ENCODE measurements at places on chromosomes 7 and 10.
A peak's percentile ranks its signal among the peaks of the same experiment; 100 is the strongest.

GRCh38 chr7:3461923-3462322 is 160.9 kb downstream of the SDK1 start:
- DNase-seq, result no peak

- no peak for DNase-seq
Measured at GRCh38 chr7:81159402-81159801, 240.6 kb upstream of the SEMA3C start.

- no peak for DNase-seq
Measured at GRCh38 chr10:100254191-100254590, 13.2 kb downstream of the CWF19L1 start.

GRCh38 chr7:6023974-6024435 is 7.2 kb upstream of the ANKRD61 start:
- no peak for DNase-seq

DNA sequence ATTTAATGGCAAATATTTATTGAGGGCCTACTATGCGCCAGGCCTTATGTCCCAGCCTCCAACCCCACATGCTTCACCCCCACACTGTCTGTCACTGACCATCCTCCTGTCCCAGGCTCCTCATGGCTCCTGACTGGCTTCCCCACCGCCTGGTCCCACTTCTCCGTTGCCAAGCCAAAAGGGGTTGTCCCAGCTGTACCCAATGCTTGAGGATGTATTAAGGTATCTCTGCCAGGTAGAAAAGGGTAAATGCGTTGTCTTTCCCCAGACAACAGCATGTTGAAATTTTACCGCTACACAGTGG is 168.8 kb upstream of the FRMD4A start:
- no peak for DNase-seq

DNA sequence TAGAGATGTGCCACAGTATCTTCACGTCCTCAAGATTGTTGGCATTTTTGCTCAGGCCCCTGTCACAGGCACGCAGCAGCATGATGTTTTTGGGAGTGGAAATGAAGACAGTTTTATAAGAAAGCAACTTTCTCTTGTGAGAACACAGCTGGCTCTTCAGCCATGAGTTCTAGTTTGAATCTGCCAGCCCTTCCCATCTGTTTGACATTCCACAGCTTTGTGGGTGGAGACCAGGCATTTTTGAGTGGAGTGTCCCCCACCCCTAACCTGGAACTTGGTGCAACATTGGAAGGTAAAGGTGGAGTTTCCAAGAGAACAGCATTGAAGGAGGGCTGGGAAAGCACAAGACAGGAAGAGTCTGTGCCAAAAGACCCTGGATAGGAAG is 253.1 kb upstream of the IGFBP3 start:
- DNase-seq, result no peak

DNA sequence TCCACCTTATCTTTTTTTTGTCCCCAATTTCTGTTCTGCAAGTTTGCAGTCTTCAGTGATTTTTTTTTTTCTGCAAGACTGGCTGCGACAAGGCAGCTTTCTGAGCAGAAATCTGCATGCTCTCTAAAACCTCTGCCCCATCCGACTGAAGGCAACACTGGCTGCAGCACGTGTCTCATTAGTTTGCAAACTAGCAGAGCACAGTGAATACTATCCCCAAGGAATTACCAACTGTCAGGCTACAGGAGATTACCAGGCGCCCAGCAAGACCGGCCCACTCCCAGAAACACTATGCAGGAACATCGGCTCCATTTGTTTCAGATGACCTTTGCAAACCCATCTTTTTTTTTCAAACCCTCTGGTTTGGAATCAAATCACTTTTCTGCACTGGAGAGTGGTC is 538.8 kb downstream of the SORCS1 start:
- no peak for DNase-seq

- no peak for DNase-seq
Measured at GRCh38 chr10:108775911-108776475, 1147.3 kb downstream of the XPNPEP1 start.

- DNase-seq, result no peak
Measured at GRCh38 chr7:2737771-2738540, 50.0 kb downstream of the AMZ1 start.

- DNase-seq, result no peak
Measured at GRCh38 chr10:95264227-95265051, 26.4 kb downstream of the PDLIM1 start.

GRCh38 chr7:138549082-138549481 is 89.0 kb downstream of the TRIM24 start:
- no peak for DNase-seq

DNA sequence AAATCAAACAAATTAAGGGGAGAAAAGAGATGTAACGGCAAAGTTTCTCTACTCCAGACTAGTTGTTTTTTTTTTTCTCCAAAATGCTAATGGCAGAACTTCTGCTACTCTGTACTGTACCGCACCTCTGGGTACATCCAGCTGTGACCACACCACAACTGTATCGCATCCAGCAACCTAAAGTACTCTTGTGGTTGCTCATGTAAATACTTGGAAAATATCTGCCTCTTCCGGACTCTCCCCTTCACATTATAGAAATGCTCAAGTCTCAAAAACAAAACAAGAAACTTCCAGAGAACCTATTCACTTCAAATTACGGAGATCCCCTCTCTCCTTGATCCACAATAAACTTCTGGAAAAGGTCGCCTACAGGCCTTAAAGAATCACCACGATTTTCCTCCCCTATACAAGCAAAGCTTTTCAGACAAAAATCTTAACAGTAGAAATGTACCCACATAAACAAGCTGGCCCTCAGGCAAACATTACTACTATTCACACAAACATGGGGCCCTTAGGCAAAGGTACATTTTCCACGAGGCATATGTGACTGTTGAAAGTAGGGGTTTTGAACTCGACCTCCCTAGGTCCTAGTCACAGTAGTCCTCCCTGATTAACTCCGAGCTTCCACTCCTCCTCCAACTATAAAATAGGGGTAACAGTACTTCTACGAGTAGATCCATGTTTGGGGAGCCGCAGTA is 222.9 kb upstream of the MKLN1 start:
- no peak for DNase-seq

DNA sequence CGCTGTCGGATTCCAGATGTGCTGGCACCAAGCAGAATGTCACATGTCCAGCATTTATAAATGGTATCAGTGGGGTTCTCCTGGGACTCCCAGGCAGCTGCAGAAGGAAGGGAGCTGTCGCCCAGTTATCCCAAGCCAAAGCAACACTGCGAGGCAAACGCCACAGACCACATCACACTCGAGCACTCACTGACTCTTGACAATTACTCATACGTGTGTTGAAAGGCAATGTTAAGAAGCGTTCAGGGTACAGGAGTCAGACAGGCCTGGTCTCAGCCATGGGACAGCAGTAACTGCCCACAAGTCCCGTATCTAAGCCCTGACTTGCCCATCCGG is 113.4 kb downstream of the DIP2C start:
- no peak for DNase-seq

DNA sequence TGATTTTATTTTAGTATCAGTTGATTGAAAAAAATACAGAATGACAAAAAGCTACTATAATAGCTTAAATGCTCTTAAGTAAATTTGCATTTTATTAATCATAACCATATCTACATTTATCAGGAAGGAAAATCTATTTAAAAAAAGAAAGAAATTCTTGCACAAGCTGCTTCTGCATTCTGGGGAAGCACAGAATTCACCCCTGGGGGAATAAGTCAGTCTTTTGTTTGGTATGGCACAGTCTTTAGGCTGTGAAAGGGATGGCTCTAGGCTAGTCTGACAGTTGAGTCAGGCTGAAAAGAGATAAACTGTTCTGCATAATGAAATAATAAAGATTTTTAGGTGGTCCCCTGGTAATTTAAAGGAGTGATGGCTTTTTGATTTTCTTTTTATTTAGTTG is 37.9 kb downstream of the HTR7 start:
- DNase-seq, result no peak

- DNase-seq, result no peak
Measured at GRCh38 chr7:156545979-156546378, 94.6 kb upstream of the RNF32 start.

GRCh38 chr10:76089556-76090180 is 658.2 kb downstream of the LRMDA start:
- DNase-seq, result no peak

DNA sequence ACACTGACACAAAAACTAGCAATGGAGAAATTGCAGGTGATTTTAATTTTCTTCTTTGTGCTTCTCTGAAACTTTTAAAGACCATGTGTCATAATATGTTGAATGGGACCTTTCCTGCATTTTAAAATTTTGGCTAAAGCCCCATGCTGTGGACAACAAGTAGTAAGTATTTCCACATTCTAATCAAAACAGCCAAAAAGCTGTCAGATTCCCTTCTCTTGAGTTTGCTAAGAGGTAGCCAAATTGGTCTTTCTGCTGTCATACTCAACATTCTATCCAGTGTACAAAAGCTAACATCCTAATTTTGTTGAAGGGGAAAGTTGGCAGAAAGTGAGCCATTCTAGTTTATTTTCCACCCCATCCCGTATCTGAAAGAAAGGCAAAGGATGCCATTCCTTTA is 447.6 kb downstream of the TFEC start:
- no peak for DNase-seq

DNA sequence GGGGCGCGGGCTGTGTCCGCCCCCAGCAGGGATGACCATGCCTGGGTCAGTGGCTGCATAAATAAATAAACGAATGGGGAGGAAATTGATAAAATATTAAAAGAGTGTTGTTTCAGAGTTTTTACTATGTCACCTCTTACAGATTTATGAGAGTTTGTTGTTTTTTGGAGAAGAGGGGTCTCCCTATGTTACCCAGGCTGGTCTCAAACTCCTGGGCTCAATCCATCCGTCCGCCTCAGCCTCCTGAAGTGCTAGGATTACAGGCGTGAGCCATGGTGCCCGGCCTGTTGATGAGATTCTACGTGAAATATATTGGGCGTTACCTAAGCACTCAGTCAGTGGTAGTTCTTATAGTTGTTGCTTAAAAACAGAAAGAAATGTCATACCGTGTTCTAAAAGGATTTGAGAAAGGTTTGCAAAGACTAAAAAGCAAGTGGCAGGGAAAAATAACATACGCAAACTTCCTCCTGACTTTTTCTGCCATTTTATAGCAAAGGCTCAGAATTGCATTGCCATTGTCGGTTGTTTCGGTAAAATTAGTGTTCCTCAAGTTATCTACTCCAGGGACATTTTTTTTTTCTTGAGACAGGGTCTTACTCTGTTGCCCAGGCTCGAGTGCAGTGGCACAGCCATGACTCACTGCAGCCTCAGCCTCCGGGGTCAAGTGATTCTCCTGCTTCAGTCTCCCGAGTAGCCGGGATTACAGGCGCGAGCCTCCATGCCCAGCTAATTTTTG is 39.5 kb upstream of the FOXK1 start:
- no peak for DNase-seq

DNA sequence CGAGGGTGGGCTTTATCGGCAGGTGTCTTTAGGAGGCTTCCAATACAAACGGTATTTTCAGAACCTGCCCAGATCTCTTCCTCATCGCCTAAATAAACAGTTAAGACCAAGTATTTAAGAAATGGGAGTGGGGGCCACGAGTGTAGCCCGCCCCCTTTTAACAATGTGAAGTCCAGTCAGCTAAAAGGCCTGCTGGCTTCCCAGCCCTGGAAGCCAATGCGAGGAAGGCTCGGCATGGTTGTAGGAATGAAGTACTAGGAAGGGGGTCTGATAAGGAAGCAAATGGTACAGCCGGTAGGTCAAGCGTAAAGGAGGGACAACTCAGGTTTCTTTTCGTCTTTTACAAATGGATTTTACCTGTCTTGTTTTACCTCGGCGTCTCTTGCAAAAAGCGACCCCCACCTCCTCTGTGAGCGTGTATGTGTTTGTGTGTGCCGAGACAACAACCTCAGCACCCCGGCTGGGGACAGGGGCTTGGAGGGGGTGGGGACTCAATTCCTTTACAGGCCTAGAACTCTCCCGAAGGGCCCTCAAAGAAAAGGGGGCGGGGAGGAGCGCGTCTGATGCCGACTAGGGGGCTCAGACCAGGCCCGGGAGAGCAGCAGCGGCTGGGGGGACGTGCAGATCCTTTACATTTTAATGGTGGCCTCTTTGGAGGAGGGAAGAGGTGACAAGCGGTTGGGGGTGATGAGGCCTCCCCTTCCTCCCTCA is 147.6 kb downstream of the GPR85 start:
- peak; percentile 58 for DNase-seq

GRCh38 chr7:8147760-8148463 is 114.1 kb downstream of the ICA1 start:
- no peak for DNase-seq

- no peak for DNase-seq
Measured at GRCh38 chr7:129256221-129256620, 31.4 kb downstream of the AHCYL2 start.

DNA sequence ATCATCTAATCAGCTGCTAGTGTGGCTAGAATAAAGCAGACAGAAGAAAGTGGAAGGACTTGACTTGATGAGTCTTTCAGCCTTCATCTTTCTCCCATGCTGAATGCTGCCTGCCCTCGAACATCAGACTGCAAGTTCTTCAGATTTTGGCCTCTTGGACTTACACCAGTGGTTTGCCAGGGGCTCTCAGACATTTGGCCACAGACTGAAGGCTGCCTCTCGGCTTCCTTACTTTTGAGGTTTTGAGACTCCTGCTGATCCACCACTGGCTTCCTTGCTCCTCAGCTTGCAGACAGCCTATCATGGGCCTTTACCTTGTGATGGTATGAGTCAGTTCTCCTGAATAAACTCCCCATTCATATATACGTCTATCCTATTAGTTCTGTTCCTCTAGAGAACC is 26.0 kb downstream of the PLPP4 start:
- DNase-seq, result no peak

- DNase-seq, result no peak
Measured at GRCh38 chr7:112572669-112573301, 92.0 kb downstream of the LSMEM1 start.

DNA sequence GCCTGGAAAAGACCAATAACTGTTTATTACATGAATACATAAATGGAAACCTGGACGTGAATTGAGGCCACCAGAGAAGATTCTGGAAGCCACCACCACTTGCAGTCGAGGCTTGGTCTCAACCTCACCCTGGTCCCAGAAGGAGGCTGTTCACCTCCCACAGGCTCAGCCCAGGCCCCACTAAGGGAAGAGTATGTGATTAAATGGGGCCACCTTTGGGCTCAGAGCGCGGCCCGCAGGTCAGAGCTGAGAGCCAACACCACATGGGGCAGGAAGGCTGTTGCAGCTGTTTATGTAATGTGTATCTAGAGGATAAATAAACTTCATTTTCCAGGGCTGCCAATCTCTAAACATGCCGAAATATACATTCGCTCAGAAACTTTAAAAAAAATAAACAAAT is 17.6 kb upstream of the FGFR2 start:
- DNase-seq, result no peak

GRCh38 chr10:100506596-100507356 is 12.9 kb downstream of the SEC31B start:
- DNase-seq, result no peak

DNA sequence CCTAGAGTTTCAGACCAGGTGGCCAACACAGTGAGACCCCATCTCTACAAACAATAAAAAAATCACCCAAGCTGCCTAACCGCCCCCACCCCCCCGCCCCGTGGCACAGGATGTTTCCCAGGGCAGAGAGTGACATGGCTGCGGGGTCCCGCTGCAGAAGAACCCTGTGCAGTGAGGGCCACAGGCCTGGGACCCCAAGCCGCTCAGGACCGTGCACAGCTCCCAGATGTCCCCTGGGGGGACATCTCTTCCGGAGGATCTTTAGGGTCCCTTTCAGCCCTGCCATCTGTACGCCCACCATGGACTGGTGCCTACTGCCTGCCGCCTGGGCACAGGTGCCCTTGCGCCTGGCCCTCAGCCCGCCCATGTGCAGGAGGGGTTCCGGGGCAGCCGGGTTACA is 373.6 kb downstream of the DNAJB6 start:
- no peak for DNase-seq

- no peak for DNase-seq
Measured at GRCh38 chr10:6516929-6517284, 63.2 kb downstream of the PRKCQ start.

All from neuronal stem cell (in vitro differentiated cells).